ENCODE measurements at places on chromosomes 1 and 21. TPM values are rescaled to one million over a fixed set of nuclear protein-coding genes. Genes with fewer than 3 reads are reported as not detected.

LIN28A gene
- total RNA-seq: not detected

MORC3 gene
- total RNA-seq: 37.4 TPM

CFAP141 gene
- total RNA-seq: not detected

KIF2C gene
- total RNA-seq: 3.8 TPM

PRAMEF14 gene
- total RNA-seq: not detected

DNA sequence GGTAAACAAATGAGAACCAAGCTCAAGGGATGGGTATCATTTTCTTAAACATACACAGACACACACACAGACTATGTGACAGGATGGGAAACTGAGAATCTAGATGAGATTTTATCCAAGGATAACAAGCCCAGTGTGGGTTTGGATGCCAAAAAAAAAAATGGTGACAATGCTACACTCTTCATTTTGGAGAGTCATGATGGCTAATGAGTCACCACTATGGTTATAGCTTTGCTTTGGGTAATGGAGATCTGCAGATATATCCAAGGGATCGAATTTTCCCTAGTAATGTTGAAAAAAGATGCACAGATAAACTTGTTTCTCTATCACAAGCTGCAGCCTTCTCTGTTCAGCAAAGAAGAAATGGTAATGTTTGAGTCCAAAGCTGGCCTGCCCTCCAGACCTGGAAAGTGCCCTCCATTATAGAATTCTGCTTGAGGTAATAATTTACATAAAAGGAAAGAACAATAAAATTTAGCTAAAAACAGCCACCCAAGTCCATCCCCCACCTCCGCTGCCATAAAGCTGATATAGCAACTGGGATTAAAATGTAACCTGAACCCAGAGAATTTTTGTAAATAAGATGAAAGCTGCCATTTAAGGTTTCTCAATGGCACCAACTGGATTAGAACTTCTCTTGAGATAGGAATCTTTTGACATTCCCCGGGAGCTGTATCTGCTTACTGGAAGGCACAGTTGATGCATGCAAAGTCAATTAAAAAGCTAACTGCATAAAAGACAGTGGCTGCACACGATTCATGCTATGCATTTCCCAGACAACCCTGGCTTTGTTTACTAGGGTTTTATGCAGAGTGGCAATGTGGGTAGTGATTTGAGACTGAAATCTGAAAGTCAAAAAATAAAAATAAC lies 395.2 kb upstream of the LYPLAL1 start:
- H3K36me3 ChIP-seq: no peaks in the 10 kb centered on the region
- no peaks in the 10 kb centered on the region for H3K27me3 ChIP-seq
- no peak overlapping the region for H3K27ac ChIP-seq
- DNase-seq: no peak
- H3K4me1 ChIP-seq: peaks cover 2% of the 10 kb centered on the region

DNA sequence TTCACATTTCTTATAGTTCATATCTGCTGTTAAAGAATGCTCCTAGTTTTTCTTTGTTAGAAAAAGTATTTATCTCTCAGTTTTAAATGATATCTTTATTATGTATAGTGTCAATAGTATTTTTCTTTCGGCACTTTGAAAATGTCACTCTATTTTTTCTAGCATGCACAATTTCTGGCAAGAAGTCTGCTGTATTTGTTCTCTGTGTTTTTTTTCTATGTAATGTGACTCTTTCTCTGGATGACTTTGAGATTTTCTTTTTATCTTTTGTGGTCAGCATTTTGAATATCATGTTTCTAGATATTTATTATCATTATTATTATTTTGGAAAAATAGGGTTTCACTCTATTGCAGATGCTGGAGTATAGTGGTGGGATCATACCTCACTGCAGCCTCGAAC lies 285.2 kb downstream of the PTGER3 start:
- H3K36me3 ChIP-seq: no peaks in the 10 kb centered on the region
- no peak for DNase-seq
- H3K27ac ChIP-seq: no peak overlapping the region

DNA sequence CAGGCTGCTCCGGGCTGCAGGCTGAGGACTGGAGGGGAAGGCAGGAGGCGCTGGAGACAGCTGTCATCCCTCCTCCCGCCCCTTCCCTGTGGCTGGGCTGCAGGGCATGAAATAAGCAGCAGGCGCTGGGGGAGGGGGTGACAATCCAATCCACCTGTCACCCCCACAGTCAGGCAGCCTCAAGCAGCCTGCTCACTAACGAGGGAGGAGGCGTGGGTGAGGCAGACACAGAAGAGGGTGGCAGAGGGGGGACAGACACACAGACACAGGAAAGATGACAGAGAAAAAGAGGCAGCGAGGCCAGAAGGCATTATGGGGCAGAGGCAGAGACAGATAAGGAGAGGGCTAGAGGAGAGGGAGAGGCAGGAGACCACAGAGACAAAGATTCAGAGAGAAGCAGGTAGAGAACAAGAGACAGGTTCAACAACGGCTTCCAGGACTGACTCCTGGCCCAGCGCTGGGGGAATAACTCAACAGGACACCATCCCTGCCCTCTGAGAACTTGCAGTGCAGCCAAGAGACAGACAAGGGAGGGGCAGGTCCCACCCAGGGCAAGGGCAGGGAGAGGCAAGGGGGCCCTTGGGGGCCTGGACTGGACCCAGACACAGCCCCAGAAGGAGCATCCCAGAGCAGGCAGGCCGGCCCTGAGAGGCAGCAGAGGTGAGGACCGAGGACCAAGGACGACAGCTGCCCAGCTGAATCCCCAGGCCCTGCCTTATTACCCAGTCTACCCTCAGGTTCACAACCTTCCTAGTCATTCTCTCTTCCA lies 11.2 kb downstream of the MEF2D start:
- H3K27ac ChIP-seq: peak overlapping the region; percentile 75
- DNase-seq: peak; percentile 78
- H3K4me1 ChIP-seq: peaks cover 54% of the 10 kb centered on the region
- peak overlapping the region; percentile 29 for H3K4me3 ChIP-seq
- H3K27me3 ChIP-seq: no peaks in the 10 kb centered on the region

DNA sequence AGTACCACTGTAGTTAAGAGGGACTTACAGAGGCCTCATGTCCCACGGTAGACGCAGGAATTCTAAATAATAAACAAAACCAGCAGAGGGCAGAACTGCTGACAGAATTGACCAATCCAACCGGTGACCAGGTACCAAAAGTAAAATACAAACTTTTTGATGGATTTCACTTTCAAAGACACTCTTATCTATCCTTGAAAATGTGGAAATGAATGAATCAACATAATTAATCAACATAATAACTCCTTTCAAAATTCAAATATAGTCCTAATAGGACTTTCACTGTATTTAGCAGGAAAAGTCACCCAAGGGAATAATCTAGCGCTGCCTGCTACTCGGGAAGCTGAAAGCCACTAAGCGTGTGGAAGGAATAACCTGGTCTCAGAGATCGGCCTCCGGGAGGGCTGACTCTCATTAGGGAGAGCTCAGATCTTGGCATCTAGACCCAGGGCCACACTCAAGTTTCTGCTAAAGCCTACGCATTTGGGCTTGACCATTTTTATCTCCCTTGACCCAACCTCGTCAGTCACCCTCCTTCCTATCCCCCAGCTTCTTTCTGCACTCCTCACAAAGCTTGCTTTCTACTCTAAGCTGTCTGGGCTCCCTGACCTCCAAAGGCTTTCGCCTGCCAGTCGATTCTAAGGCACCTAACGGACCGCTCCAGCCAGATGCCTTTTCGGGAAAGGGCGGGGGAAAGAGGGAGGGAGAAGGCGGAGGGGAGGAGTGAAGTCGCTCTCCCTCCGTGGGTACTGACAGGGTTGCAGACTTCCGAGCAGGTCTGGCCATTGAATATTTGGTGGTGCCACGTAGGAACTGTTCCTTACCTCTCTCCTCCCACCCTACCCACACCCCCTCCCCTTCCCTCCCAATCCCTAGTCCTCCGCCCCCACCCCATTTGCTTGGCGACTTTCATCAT lies 1.6 kb downstream of the COL11A1 start:
- H3K4me3 ChIP-seq: peak overlapping the region; percentile 80
- no peaks in the 10 kb centered on the region for H3K27me3 ChIP-seq
- H3K36me3 ChIP-seq: no peaks in the 10 kb centered on the region
- H3K4me1 ChIP-seq: peaks cover 5% of the 10 kb centered on the region
- DNase-seq: peak; percentile 73

- no peaks in the 10 kb centered on the region for H3K4me1 ChIP-seq
- no peaks in the 10 kb centered on the region for H3K27me3 ChIP-seq
- H3K4me3 ChIP-seq: no peak overlapping the region
- no peak for DNase-seq
- no peak overlapping the region for H3K27ac ChIP-seq
Observed at GRCh38 chr1:177124577-177125278, 39.8 kb downstream of the ASTN1 start.

DNA sequence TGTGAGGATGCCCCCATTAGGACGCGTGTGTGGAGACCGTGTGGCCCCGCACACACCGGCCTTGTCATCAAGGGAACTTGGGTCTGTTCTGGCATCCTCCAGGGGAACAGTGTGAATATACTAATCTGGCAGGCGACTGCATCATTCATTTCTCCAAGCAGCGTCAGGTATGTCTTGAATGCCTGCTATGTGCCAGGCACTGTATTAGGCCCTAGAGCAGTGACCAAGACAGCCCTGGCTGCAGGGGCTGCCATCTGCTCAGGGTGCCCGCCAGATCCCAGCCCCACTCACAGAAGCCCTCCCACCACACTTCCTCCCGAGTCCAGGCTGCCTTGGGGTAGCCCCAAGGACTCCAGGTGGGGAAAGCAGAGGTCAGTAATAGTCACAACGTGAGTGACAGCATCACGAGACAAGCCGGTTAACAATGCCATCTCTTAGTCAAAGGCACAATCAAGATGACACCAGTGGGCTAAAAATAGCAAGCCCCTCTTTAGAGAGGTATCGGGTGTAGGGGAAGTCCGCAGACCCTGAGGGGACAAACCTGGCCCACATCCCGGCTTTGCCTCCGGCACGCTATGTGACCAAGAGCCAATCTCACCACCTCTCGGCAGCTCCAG lies 7.5 kb upstream of the LAPTM5 start:
- H3K36me3 ChIP-seq: no peaks in the 10 kb centered on the region
- no peaks in the 10 kb centered on the region for H3K27me3 ChIP-seq
- H3K27ac ChIP-seq: no peak overlapping the region
- peak; percentile 38 for DNase-seq
- H3K4me1 ChIP-seq: peaks cover 13% of the 10 kb centered on the region

GRCh38 chr1:157103268-157103667 lies 3.7 kb upstream of the ETV3L start:
- peaks cover 20% of the 10 kb centered on the region for H3K4me1 ChIP-seq
- H3K4me3 ChIP-seq: no peak overlapping the region
- H3K36me3 ChIP-seq: no peaks in the 10 kb centered on the region
- no peak overlapping the region for H3K27ac ChIP-seq
- no peaks in the 10 kb centered on the region for H3K27me3 ChIP-seq
